ENCODE measurements at places on chromosomes 2 and 18.

GRCh38 chr2:203501873-203502272 lies 33.2 kb downstream of the RAPH1 start:
- no peak for DNase-seq

DNA sequence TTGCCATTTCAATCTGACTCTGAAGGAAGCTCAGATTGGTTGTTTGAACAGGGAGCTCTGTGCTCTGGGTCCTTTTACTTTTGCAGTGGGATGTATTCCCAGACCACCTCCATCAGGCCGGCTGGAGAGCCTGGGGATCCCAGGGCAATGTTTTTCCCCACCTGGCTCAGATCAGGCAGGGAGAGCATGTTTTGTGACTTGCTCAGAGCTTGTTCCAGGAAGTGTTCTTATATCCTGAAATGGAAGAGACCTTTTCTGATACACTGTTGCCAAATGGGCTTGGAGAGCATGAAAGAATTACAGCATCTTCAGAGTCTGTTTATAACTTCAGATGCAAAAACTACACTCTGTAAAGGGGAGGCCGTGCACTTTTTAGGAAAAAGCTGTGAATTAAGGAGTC lies 56.0 kb downstream of the LIPG start:
- DNase-seq, result no peak

GRCh38 chr2:110678457-110679336 lies 834 bp upstream of the BUB1 start:
- peak; percentile 36 for DNase-seq

DNA sequence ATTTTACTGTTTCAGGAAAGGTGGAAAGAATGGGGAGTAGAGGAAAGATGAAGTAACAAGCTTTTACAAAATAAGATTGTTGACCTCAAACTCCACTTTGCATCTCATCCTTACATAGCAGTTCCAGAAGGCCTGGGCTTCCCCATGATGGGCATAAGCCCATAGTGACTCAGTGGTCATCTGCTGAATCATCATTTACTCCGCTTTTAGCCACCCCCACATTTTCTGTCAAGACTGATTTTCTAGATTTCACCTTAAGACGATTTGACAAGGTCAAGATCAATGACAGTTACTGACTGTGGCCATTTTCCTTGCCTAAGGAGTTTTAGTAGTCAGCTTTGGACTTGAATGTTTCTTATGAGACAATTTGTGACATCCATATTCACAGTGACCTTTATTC lies 49.4 kb downstream of the PLEKHM3 start:
- DNase-seq, result peak; percentile 73

DNA sequence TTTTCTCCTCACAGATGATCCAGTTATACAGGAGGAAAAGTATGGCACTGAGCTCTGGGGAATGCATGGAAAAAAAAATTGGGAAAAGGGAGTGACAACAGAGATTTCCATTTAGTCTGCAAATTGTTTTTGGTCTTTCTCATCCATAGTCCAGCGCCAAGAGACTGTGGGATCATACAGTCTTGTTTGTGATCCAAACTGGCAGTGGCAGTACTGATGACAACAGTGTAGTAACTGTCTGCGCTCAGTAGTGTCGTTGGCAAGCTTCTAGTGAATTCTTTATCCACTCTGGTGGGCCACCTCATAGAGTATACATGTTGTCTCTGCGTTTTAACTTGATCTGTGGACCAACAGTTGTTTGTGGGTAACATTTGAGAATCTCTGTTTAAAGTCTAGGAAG lies 37.9 kb downstream of the GALNT1 start:
- no peak for DNase-seq

DNA sequence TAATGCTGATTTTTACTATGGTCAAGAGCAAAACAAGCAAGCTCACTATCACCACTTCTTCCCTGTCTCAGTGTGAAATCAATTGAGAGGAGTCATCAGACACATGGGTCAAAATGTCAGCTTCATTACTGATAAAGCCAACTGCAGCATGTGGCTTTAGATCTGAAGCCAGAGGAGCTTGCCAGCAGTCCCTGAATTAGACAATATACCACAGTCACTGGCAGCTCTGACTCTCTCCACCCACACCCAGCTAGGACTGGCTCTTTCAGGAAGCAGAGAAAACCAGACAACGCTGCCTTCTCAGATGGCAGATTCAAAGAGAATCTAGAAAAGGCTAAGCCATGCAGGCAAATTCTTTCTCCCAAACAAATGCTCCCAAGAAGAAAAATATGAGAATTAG lies 20.0 kb upstream of the ASB18 start:
- DNase-seq, result no peak

- DNase-seq, result no peak
Observed at GRCh38 chr2:161729-162128, 102.1 kb downstream of the SH3YL1 start.

GRCh38 chr2:200052627-200053026 lies 97.2 kb downstream of the MAIP1 start:
- no peak for DNase-seq

GRCh38 chr2:128986026-128986715 lies 667.5 kb upstream of the HS6ST1 start:
- DNase-seq, result no peak

DNA sequence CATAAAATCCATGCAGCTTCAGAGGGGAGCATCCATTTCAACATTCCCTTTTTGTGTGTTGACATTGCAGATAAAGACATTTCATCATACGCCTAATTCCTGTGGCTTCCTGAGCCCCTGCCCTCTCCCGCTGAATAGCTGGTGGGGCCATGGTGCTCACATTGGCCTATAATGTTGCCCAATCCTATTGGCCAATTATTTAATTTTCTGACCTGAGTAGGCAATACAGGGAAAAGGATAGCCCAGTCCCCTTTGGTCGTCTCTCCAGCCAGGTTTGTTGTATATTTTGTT lies 163.8 kb upstream of the MYCN start:
- no peak for DNase-seq

GRCh38 chr18:5693699-5694294 lies 150.0 kb upstream of the EPB41L3 start:
- DNase-seq, result no peak

- DNase-seq, result no peak
Observed at GRCh38 chr2:183665425-183665824, 541.2 kb downstream of the NUP35 start.

GRCh38 chr2:216044883-216045486 lies 31.6 kb upstream of the MREG start:
- DNase-seq, result no peak

- DNase-seq, result peak; percentile 0
Observed at GRCh38 chr2:49616800-49617199, 462.5 kb upstream of the FSHR start.

DNA sequence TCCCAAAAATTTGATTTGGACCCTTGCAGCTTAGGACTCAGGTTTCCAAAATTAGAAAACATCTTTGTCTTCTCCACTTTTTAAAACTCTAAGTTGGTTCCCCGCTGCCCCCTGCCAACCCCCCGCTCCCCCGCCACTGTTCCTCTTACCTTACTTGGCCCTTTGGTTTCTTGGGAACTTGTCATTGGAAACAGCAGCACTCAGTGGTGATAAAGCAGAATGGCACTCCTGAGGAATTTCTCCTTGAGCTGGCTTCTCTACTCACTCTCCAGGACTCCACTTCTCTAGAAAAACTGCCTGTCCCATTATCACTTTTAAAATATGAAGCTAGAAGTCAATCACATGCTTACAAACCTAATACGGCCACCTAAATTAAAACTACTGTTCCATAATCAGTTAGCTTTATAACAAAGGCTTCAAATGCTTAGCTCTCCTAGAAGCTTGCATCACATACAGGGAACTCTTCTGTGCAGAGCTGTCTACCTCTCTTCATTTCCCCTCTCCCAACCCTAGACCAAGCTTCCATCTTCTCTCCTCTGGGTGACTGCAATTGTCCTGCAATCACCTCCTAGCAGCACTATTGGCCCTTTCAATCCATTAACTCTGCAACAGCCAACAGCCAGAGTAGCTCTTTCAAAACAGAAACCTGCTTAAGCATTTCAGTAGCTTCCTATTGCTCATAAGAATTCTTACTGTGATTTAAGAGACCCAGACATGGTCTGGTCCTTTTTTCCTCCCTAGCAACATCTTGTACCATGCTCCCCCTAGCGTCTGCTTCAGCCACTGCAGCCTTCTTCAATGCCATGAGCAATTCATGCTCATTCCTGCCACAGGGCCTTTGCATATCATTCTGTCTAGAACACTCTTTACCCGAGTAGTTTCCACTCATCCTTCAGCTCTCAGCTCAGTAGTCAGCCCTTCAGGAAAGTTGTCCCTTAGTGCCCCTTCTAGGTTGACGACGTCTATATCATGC lies 15.2 kb upstream of the PLEKHM3 start:
- DNase-seq, result peak; percentile 92

- no peak for DNase-seq
Observed at GRCh38 chr2:112084689-112085374, 29.8 kb downstream of the TMEM87B start.

GRCh38 chr2:2879781-2880180 lies 497.8 kb downstream of the EIPR1 start:
- no peak for DNase-seq

Measured in suppressor macrophage treated with lipopolysaccharide for 4 hours (primary cell).